ENCODE measurements at places on chromosomes 4 and X.

DNA sequence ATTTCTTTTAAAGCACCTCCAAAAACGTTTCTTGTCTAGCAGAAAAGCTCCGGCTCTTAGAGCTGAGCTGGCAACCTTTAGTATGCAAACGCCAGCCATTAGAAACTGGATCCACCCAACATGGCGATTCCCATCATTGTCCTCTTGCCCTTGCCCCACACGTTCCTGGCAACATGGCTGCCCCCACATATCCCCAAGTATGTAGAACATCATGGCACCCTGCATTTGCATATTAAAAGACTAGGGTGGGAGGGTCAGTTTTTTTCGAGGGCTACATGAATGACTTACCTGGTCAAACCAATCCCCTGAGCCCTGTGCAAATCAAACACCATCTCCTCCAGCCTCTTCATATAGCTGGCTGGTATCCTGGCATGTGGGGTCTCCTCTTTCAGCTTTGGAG, 82.2 kb upstream of the HELT start:
- no peak for DNase-seq

GRCh38 chr4:5444918-5445517, 263.3 kb downstream of the EVC2 start:
- no peak for DNase-seq

DNA sequence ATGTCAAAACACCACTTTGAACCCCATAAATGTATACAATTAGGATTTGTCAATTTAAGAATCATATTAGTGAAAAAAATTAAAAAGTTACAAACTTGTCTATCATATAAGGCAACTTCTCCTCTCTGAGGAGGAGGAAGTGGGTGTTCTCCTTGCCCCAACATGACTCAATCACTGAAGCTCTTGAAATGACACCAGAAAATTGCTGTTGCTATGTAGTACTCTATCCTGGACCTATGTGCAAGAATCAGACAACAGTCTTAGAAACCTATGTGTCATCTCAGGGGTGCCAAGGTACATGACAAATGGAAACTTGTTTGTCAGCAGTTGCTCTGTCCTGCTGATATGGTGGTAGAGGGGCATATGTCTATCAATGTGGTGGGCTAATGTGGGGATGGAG, 47.7 kb downstream of the HMGB3 start:
- peak; percentile 18 for DNase-seq

- peak; percentile 17 for DNase-seq
These were observed 302.7 kb downstream of the GPM6A start for GRCh38 chr4:175509320-175509719.

GRCh38 chr4:161988946-161989345, 174.9 kb downstream of the FSTL5 start:
- no peak for DNase-seq

- no peak for DNase-seq
These were observed 114.1 kb downstream of the TLL1 start for GRCh38 chr4:165986956-165987698.

GRCh38 chr4:174404677-174405076, 117.6 kb downstream of the HPGD start:
- no peak for DNase-seq

DNA sequence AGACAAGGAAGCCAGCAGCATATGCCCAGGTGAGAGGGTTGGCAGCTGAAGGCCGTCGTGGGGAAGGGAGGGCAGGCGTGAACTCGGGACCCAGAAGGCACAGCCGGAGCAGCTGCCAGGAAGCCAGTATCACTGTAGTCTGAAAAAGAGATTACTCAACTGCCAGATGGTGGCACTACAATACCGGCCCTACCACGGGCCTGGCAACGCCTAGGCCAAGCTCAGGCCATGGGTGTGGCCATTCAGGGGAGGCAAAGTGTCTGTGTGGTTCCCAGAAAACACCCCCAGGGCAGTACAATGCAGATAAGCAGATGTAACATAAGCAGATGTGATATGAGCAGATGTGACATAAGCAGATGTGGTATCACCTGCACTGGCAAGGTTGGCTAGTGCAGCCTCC, 236.0 kb downstream of the AFAP1 start:
- DNase-seq, result no peak

All from epithelial cell of esophagus (primary cell).